ENCODE measurements at places on chromosomes 2 and 18.
A peak's percentile ranks its signal among the peaks of the same experiment; 100 is the strongest.

GRCh38 chr2:121345101-121345500 lies 60.1 kb upstream of the TFCP2L1 start:
- no peak for DNase-seq

DNA sequence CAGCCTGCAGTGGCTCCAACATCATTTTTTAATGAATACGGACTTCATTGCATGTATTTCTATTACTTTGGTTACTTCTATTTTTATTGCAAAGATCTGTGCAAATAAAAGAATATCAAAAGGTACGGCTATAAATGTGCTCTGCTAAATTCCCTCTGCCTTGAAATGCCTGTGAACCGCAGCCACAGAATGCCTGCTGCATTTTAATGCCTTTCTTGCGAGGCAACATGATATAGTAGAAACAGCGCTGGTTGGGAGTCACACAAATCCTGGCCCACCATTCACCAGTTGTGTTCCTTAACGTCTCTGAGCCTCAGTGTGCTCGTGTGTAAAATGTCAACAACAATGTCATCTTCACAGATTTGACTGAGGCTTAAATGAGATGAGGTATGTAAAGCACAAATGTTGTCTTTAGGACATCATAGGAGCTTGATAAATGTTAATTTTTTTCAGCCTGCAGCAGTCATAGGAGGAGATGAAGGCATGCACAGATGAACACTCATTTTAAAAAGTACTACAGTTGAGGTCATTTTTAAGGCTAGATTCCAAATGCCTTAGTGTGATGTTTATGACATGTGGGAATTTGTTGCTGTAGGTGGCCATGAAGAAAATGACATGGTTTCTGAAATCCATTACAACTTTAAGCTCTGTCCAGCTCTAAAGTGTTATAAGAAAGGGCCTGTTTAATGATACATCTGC lies 187.6 kb upstream of the NRP2 start:
- no peak for DNase-seq

- no peak for DNase-seq
Observed at GRCh38 chr2:16700551-16701259, 35.1 kb upstream of the CYRIA start.

GRCh38 chr2:158968396-158969161 lies at the start of gene TANC1:
TSS of gene TANC1 (plus strand) at chr2:158968640. CDS start at chr2:159065911, 97,271 bp downstream.
- peak; percentile 92 for DNase-seq

DNA sequence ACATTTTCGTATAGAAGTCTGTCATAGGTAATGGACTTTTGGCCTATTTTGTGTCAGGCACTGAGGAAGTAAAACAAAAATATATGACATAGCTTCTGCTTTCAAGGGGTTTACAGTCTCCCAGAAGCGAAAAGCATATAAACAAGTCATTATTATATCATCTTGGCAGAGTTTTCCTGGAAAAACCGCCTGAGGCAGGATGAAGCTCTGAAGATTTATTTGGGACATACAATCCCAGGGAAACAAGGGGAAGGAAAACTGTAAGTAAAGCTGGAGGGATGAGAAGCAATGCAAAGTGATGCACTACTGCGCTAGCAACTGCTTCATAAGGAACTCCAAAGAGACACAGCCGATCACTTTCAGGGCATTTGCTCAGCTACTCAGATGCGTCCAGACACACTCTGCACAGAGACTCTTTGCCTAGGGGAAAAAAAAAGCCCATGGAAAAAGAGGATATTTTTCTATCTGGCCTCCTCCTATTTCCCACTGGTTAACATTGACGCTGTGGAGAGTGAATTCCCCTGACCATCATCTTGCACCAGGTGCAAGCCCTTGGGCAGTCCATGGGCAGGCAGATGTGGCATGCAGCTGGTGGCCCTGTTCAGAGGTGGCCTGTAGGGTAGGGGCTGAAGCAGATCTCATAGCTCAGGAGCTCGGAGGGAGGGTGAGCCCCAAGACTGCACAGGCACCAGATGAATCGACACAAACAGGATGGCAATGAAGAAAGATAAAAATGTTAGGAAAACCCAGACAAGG lies 158.1 kb downstream of the METTL4 start:
- no peak for DNase-seq

- no peak for DNase-seq
Observed at GRCh38 chr2:235007664-235008457, 56.0 kb downstream of the SH3BP4 start.

DNA sequence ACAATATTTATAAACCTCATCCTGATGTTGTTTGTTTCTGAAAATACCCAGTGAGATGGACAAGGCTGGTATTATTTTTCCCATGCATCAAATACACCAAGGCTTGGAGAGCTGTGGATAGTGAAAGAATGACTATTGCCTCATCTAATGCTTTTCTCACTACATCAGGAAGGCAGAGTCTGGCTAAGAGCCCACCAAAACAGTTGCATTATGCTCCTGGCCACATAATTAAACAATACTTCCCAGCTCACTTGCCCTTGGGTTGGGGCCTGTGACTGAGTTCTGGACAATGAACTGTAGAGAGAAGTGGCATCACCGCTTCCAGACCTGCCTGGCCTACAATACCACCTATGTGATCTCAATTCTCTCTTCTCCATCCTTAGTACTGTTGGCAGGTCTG lies 46.4 kb upstream of the REEP1 start:
- no peak for DNase-seq

GRCh38 chr2:239576784-239577685 lies 176.2 kb upstream of the HDAC4 start:
- DNase-seq = no peak

GRCh38 chr2:57809230-57809629 lies 237.4 kb upstream of the VRK2 start:
- no peak for DNase-seq

DNA sequence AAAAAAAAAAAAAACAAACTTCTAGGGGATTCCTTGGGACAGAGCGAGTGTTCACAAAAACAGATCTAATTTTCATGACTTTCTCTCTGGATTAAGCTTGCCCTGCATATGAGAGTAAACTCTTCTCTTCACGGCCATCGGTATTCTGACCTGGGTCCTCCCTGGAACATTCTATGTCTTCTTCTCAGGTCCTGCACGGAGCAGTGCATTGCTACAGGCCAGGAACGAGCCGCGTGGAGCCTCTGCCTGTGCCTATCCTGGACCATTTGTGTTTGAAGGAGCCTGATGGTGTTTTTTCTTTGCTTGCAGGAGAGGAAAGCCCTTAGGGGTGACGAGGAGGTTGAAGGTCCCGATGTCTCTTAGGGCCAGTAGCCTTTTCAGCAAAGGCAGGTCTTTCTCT lies 1.8 kb upstream of the OXER1 start:
- DNase-seq = no peak

- no peak for DNase-seq
Observed at GRCh38 chr2:120600335-120600734, 135.3 kb upstream of the GLI2 start.

DNA sequence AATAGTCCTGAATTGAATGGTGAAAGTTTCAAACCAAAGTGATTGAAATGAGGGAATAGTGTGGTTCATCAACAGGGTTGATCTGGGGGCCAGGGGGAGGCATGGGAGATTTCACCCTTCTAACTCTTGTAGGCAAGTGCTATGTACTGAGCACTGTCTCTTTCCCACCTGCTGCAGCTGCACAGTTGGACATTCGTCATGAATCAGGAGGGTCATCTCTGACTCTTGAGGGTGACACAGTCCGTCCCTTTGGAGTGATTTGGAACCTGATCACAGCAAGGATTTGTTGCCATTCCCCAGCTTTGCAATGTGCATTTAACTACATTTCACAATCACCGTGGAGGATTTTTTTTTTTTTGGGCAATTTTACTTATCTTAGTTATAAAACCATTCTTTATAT lies 224.6 kb downstream of the PHLPP1 start:
- DNase-seq = no peak

DNA sequence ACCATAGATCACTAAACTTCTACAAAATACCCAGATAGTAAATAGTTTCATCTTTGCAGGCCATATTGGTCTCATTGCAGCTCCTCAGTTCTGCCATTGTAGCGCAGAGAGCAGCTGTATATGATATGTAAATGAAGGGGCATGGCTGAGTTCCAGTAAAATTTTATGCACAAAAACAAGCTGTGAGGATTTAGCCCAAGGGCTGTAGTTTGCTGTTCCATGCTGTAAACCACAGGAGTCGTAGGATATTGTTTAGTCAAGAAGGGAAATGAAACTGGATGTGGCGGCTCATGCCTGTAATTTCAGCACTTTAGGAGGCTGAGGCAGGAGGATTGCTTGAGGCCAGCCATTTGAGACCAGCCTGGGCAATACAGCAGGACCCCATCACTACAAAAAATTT lies 83.0 kb downstream of the MGAT5 start:
- no peak for DNase-seq

Measured in putamen (tissue), 1 donor.